ENCODE measurements at places on chromosomes 1 and 21. TPM values are rescaled to one million over a fixed set of nuclear protein-coding genes. Genes with fewer than 3 reads are reported as not detected.

DNA sequence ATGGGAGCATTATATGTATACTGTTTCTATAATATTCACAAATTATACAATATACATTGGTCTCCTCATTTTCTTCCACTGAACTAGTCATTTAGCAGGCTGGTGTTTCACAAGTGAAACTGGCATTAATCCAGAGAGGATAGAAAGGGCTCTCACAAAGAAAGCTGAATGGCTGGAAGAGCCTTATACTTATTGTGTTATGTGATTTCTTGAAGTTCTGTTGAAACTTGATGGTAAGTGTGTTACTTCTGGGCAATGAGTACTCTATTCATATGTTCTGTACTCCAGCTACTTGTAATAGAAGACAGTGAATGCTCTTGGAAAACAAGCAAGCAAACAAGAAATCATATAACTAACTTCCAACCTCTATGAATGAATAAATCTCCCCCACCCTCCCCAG, 14.9 kb downstream of the STX12 start:
- DNase-seq = no peak

DNA sequence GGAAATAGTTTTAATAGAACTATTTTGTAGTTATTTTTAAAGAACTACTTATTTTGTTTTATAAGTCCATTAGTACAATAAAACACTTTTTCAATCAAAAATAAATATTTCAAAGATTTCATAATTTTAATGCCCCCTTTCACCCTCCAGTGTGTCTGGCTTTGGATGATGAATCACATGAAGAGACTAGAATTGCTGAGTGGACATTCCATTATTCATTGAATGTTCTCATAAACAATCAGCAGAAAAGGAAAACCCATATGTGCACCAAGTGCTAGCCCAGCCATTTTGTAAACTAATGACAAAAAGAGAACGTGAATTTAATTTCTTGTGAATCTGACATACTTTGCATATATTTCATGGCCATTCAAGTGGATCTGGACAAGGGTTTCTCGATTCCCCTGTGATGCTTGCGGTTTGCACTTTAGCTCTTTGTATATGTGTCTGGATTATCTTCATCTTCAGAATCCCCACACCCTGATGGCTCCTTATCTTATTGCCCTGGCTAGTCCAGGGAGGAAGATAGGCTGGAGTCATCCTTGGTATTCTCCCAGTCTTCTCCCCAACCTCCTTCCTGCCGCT, 20.7 kb upstream of the CHIA start:
- DNase-seq = no peak

- DNase-seq = no peak
These were observed 20.9 kb upstream of the RPL11 start for GRCh38 chr1:23670709-23671108.

DNA sequence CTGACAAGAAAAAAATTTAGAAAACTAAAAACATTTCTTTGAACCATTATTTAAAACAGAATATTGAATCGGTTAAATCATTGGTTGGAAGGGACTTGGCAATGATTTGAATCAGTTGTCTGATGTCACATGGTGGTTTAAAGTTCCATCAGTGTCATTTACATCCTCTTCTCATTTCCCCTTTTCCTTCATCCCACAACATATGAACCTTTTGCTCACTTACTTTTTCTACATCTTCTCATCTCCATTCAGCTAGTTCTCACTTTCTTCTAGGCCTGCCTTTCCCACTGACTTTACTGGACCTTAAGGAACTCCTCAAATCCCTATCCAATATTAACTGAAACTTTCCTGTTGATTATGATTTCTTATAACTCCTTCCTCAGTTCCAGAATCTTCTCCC, 58.5 kb downstream of the PHACTR4 start:
- no peak for DNase-seq

The GBP7 gene
- not detected for total RNA-seq

Data from epithelial cell of proximal tubule (primary cell).